ENCODE measurements at places on chromosomes 2 and 18.

DNA sequence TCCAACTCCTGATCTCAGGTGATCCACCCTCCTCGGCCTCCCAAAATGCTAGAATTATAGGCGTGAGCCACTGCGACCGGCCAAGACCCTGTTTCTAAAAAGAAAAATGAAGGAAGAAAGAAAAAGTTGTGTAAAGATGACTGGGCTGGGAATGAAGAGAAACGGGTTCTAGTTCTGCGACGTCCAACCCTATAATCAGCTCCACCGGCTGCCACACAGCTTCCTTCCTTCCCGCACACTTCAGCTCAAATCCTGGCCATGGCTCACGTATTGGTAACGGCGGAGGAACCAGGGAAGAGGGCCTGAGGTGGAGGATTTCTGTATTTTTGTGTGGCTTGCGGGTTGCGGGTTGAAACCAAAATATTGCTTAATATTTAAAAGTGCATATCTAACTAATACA lies 88.1 kb downstream of the MYL12B start:
- no peak for DNase-seq

- DNase-seq = no peak
These were observed 10.3 kb downstream of the ERBB4 start for GRCh38 chr2:212528106-212528856.

- DNase-seq = no peak
These were observed 12.5 kb downstream of the KCNIP3 start for GRCh38 chr2:95309599-95309998.

DNA sequence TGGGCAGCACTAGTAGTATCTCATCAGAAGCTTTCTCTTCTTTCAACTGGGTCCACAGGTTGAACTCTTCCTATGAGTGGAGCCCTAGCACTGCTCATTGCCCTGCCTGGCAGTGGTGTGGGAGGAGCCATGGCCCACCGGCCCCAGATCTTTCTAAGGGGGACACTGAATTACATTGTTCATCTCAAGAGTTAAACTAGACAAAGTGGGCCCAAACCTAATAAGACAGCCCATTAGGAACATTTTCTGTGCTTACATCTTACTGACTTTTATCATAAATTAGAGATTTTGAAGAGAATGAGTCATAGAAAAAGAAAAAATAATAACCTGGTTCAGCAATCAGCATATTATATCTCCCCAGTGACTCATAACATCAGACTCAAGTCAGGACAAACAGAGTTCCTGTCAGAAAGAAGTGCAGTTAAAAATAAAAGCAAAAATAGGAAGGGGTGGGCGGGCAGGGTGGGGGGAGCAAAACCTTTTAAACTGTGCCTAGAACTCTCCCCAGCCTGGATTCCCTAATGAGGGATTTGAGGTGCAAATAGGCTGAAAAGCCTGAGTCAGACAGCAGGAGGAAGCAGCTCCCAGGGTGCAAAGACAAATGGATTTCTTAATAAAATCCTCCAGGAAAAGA lies 161.6 kb upstream of the TRIB2 start:
- no peak for DNase-seq

DNA sequence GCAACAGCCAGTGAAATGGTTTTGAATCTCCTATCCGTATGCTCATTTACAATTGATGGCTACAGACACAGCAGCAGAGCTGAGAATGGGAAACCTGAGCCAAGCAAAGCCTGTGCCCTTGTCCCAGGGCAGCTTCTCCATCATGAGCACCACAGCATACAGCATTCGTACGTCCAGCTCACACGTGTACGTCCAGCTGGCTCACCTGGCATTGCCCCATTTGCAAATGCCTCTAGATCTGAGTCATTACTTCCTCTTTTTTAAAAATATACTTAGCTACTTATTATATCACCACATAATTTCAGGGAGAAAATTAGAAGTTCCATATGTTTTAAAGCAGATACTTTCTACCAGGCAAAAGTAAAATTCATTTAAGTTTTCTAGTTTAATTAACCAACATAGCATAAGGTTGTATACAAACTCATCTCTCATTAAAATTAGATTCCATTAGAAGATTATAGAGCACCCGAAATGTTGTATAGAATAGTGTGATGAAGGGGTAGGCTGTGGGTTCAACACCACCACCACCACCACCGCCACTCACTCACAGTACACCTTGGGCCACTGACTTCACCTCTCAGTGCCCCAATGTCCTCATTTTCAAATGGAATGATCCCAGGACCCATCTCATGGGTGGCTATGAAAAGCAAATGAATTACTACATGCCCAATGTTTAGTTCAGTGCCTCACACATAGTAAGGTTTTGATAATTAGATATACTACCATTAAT lies 31.4 kb upstream of the TMEM177 start:
- no peak for DNase-seq

GRCh38 chr2:7725171-7725849 lies 808.1 kb downstream of the RNF144A start:
- no peak for DNase-seq

DNA sequence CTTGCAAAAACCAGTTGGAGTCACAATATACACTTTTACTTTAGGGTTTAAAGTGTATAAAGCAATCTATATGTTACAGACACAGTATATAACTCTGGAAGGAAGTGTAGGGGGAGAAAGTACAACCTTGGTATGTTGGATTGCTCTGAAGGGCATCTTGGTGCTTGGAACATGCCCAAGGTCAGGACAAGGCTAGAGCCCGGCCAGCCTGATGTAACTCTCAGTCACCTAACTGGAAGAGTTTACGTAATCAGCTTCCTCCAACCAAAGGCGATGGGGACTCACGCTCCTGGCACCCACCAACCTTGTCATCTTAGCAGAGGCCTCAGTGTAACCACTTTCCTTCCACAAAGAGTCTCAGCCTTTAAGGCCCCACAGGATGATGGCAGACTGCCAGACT lies 181.1 kb upstream of the ACAA2 start:
- no peak for DNase-seq

DNA sequence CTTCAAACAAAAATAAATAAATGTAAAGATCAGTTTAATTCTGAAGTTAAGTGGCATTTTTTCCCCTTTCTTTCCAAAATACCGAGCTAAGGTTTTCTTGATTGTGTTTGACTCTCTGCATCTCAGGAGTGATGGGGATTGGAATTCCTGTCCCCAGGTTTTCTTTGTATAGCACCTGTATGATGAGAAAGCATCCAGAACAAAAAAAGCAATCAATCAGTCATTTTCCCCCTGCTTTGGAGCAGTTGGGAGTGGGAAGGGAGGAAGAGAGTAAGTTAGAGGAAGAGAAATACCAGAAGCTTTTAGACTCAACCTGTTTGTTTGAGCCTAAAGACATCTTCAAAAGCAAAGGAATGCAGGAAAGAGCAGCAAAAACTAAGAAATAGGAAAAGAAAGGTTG lies 88.5 kb downstream of the RIF1 start:
- DNase-seq = no peak

GRCh38 chr18:45321520-45321919 lies 293.8 kb upstream of the SLC14A2 start:
- DNase-seq = no peak

DNA sequence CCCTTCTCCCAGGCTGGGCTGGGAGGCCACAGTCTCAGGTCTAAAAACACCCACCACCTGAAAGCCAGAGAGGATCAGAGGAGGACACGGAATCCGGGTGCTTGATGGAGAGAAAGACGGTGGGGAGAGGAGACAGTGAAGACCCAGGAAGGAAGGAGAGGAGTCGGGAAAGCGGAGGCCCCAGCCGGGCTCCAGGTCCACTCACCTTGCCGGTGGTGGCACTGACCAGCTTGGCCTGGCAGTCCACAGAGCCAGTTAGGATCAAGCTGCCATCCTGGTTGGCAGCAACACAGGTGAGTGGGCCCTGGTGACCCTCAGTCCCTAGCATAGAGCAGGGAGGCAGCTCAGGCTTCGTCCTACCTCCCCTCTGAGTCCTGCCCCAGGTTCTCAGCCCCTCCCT lies 4.3 kb downstream of the AAMP start:
- DNase-seq = no peak

GRCh38 chr2:27324720-27325119 lies 1.8 kb upstream of the MPV17 start:
- DNase-seq = no peak

- no peak for DNase-seq
These were observed 168.1 kb downstream of the TRIB2 start for GRCh38 chr2:12884713-12885282.

DNA sequence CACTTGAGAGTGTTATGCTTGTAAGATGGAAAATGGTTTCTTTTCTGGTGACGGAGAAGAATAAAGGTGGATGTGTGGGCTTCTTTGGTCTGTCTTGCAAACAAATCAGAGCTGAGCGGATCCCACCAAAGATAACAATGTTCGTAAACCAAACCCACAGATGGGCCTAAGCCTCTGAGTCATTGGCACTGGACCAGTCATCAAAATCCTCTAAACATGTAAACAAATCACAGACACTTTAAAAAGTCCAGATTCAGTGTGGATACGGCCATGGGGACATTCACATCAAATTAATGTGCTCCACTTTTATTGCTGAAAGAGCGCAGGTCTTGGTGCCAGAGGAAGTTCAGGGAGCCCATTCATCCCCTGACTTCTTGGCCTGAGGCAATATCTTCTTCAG lies 60.5 kb upstream of the TMEM200C start:
- DNase-seq = no peak

GRCh38 chr2:144460727-144461307 lies 59.1 kb downstream of the ZEB2 start:
- DNase-seq = no peak

DNA sequence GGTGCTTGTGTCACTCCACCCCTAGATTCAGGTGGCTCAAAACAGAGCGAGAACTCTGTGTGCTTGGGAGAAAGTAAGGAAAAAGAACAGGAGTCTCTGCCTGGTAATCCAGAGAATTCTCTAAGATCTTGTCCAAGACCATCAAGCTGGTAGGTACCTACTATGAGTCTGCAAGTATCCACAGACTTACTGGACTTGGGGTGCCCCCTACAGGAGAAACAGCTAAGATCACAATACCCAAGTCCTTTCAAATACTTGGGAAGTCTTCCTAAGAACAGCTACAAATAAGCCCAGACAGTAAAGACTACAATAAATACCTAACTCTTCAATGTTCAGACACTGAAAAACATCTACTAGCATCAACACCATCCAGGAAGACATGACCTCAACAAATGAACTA lies 1143.6 kb upstream of the ACVR2A start:
- no peak for DNase-seq

GRCh38 chr2:117123362-117123761 lies 691.1 kb upstream of the DDX18 start:
- DNase-seq = no peak

DNA sequence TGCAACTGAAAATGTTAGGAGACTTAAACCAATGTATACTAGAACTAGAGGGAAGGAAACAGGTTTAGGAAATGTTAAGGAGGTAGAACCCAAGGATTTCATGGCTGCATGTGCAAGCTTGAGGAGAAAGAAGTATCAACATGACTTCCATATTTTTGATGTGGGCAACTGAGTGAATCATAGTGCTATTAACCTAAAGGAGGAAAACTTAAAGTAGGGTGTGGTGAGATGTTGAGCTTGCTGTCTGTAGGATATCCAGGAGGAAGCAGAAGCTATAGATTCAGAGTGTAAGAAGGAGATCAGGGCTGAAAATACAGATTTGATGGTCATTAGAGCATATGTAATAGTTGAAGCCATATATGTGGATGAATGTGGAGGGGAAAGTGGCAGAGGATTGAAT lies 31.5 kb downstream of the NDC80 start:
- DNase-seq = no peak

DNA sequence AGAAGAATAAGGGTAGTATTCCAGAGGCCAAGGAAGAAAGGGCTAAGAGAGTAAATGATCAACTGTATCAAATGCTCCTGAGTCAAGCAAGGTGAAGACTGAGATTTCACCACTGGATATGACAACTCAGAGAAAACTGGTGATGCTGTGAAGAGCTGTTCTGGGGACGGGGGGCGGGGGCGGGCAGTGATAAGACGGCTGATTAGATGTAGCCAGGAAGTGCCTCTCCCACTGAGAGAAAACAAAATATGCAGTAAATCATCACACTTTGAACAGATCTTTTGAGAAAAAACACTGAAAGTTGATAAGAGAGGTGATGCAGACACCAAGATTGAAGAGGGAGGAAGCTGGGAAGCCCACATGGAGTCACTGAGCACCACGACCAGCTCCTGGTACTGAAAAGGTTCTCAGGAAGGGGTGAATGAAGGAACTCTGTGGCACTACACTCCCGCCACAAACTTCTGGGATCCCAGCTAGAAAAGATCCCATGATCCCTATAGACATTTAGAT lies 75.8 kb downstream of the MYO3B start:
- no peak for DNase-seq

GRCh38 chr2:215796140-215796855 lies 217.1 kb downstream of the MREG start:
- no peak for DNase-seq

DNA sequence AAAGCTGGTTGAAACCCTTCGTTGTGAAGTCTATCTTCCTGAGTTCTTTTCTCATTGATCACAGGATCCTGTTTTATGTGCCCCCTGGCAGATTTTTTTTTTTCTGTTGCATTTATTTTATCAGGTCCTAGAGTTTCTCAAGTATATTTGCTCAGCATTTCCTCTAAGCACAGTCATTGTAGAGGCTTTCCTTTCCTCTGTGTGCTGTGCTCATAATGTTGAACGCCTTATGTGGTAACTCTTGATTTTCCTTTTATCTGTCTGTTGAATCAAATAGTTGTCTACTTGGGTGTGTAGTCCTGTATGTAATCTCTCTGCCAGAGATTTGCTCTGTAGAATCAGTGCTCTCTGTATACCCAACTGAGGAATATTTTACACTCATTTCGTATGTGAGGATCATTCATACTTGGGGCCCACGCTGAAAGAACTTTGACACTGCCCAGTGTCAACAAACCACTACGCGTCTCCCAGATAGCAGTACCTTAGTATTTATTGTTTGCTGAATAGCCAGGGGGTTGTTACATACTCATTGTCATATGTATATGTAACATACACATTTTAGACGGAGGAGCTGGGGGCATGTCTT lies 118.2 kb downstream of the CTNNA2 start:
- no peak for DNase-seq

GRCh38 chr18:61998957-61999356 lies 106.2 kb upstream of the RNF152 start:
- no peak for DNase-seq

DNA sequence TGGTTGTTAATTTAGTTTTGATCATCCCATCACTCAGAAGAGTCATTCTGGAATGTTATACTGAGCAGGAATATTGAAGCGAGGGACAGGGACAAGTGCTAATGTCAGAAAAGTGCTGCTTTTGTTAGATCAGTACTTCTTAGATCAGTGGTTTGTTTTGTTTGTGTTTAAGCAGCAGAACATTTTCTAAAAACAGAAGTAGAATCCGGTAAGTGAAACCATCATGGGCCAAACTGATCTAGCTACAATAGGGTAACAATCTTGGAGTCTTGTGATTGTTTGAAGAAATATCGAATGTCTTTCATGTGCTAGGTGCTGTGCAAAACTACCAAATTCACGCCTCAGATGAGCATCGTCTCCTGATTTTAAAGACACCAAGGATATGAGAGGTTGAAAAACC lies 45.1 kb upstream of the SEC11C start:
- no peak for DNase-seq

DNA sequence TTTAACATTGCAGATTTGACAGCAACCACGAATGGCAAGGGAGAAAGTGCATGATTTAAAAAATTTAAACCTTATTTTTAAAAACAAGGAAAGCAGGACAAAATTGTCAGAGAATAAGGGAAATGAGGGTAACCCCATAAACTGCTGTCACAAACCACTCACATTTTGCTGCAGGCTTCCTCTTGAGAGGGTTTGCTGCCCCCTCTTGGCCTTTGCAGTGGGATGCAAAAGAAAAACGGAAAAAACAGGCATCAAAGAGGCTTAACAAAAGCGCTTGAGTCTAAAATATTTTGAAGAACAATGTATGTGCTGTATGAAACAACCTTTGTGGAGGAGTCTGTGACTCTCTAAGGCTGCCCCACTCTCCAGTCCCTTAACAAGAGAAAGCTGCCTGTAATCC lies 91.6 kb downstream of the TMX3 start:
- DNase-seq = peak; percentile 39

Data from progenitor cell of endocrine pancreas (in vitro differentiated cells).